ENCODE measurements at places on chromosomes 7 and 10.

DNA sequence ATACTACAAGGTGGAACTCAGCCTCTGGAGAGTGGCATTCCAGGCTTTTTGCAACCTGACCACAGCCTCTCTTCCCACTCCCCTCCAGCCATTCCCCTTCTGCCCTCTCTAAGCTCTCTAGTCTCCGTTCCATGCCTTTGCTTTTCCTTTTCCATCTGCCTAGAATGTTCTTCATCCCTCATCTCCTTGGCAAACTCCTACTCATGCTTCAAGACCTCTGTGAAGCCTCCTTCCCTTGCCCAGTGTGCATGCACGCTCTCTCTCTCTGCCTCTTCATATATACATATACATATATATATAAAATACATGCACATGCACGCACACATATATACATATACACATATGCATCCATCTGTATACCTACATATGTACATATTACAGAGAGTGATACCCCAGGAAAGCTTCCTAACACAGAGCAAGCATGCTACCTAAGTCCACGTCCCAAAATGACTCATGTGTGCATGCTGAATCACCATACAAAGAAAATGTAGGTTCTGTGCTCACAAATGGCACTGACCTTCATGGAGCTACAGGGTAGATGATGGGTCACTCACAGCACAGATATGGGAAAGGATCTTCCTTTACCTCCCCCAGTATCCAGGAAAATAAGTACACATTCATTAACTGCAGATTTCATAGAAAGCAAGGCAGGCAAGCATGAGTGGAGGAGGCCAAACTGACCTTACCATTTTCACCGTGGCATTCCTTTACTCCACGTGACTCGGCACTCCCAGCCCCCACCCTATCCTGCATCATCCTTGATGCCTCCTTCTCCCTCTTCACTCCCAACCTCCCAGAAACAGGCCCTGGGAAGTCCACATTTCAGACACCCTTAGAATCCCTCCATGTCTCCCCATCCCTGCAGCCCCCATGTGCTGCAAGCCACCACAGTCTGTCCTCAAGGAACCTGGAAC, 238.4 kb upstream of the ZMIZ1 start:
- DNase-seq: no peak

DNA sequence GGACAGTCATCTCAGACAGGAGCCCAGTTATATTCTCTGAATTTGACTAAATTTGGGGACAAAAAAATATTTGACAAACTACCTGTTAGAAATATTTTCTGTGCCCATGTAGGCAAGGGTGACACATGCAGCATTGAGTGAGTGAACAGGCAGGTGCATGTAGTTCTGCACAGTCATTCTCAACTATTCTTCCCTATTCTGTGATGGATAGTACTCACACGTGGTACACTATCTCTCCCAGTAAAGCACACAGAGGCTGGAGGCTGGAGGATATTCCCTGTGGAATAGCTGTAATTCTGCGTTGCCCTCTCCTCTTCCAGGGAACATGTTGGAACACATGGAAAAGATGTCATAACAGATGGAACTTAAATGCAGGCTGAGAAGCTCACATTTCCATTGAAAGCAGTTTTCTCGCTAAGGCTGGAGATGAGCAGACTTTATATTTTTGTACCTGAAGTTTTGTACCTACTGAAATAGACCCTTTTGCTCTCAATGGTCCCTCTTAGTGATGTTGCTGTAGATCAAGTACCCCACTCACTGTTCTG, 75.0 kb downstream of the GPR141 start:
- DNase-seq: no peak

- no peak for DNase-seq
Observed at GRCh38 chr7:40483630-40484029, 348.8 kb downstream of the SUGCT start.

DNA sequence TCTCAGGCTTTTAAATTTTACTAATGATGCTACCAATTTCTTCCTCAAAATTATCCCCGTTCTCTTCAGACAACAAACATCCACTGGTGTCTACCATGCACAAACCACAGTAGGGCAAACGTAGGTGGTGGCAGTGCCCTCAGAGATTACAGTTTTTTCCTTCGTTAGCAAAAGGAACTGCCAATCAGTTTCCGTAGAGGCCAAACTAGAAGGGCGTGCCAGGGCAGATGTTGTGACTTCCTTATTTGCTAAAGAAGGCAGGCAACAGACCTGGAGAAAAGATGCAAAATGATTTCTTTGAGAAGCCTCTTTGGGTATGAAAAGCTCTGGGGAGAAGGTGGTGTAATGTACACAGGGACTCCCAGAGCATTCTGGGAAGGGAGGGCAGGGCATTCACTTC, 7.6 kb upstream of the FAM180A start:
- DNase-seq: no peak

DNA sequence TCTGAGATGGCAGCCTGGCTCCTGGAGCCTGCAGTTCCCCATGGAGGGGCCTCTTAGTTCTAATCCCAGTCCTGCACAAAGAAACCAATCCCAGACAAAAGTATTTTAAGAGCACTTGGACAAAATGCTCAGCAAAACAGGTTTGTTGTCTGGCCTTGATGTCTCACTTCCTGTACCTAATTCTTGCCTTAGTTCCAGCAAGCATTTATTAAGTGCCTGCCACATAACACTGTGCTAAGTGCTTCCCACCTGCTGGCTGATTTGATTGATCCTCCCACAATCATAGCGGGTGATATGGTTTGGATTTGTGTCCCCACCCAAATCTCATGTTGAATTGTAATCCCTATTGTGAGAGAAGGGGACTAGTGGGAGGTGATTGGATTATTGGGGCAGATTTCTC, 65.7 kb upstream of the HABP2 start:
- DNase-seq: no peak

DNA sequence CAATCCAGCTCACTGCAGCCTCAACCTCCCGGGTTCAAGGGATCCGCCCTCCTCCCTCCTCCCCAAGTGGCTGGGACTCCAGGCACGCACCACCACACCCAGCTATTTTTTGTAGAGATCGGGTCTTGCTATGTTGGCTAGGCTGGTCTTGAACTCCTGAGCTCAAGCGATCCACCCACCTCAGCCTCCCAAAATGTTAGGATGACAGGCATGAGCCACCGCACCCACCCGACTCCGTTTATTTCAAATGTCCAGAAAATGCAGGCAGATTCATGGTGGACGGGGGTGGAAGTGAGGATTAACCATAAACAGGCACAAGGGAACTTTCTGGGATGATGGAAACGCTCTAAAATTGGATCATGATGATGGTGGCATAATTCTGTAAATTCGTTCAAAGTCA, 84.5 kb upstream of the DNAAF5 start:
- DNase-seq: no peak

Measured in activated T-helper 1 cell treated with Interleukin-2 at 50 U/mL for 16 hours (primary cell).